ENCODE measurements at places on chromosomes 1 and 21.

DNA sequence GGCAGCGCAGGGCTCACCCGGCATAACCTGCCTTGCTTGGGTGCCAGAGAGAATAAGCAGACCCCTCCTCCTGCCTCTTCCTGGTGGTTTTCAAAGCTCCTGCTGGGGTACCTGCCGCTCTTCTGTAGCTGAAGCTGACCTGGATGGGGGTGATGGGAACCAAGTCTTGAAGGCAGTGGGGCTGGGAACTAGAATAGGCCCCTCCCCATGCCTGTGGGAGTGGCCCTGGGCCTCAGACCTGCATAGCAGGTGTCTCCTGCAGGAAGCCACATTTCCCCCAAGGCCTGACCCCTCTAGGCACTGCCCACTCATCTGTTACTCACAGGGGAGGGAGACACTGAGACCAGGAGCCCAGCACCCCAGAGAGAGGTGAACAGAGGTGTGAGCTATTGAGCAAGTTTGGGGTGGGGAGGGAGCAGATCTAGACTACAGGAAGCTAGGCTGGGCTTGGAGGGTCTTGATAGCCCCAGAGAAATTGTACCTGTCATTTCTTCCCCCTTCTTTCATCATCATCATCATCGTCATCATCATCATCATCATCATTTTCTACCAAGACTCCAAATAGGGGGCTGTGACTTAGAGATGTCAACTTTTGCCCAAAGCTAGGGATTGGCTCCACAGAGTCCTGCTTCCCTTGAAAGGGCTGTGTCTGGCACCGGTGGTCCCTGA, 10.1 kb downstream of the PADI1 start:
- no peak for DNase-seq

GRCh38 chr1:167387251-167387910, 130.9 kb downstream of the CD247 start:
- DNase-seq, result no peak

- no peak for DNase-seq
These were observed 11.4 kb downstream of the SZRD1 start for GRCh38 chr1:16378443-16378842.

GRCh38 chr1:32470991-32471694, 6.3 kb downstream of the ZBTB8B start:
- DNase-seq, result no peak

DNA sequence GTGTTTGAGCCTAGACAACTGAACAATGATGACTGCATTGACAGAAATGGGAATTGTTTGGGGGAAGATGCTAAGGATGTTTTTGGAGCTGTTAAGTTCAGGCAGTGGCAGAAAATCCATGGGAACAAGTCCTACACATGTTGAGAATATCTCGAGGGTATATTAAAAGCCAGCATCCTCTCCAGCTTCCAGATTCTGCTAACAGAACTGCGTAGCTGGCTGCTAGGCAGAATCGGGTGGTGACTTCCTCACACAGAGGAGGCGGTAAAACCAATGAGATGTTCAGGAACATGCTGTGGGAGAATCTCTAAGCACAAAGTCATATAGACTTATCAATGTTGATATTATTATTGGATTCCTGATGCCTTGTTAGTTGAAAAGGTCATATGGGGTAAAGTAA, 14.8 kb downstream of the FAM163A start:
- no peak for DNase-seq

- no peak for DNase-seq
These were observed 11.0 kb downstream of the AGTRAP start for GRCh38 chr1:11746795-11747487.

- no peak for DNase-seq
These were observed 23.9 kb downstream of the DNAJC16 start for GRCh38 chr1:15550573-15550972.

DNA sequence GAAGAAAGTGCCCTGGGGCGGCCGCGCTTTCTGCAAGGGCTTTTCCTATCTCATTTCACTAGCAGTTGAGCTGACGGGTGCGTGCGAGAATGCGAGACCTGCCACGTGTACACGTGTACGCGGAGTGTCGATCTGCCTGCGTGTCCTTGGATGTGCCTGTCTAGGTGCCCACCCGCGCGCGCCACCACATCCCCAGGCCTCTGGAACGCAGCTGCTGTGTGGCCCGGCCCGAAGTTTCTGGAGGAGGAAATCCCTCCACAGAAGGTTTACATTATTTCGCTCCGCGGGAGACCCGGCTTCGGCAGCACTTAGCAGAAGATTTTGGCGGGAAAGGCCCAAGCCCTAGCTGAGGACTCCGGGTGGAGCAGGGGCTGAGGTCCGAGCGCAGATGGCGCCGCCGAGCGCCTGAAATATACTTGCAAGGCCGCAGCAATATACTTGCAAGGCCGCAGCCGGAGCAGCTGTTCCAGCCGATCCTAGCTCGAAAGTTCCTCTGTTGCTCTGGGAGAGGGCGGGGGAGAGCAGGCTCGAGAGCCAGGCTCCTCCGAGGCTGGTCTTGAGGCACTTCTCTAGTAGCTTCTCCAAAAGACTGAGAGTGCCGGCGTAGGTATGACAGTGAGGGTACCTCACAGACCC, 3.9 kb downstream of the TBX15 start:
- no peak for DNase-seq

- no peak for DNase-seq
These were observed 69.3 kb upstream of the BCAR3 start for GRCh38 chr1:93750955-93751354.

GRCh38 chr1:8014381-8014988, 11.6 kb downstream of the ERRFI1 start:
- DNase-seq, result no peak

DNA sequence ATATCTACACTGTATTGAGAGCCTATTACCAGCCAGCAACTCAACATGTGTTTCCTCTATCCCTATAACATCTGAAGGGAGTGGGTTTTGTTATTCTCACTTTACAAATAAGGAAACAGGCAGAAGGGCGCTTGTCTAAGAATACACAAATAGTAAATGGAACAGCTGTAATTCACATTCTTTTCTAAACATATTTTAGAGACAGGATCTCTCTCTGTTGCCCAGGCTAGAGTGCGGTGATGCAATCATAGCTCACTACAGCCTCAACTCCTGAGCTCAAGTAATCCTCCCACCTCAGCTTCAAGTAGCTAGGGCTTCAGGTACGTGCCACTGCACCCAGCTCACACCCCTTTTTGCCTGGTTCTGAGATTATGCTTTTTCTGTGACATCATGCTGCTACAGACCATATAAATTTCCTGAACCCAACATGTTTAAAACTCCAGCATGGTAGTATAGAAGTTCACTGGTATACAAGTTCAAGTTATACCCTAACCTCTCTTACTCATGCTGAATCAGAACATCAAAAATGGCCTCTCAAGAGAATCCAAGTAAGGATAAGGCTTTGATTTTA, 8.6 kb upstream of the TACSTD2 start:
- no peak for DNase-seq

- DNase-seq, result no peak
These were observed 1.7 kb downstream of the PATJ start for GRCh38 chr1:61743716-61744580.

GRCh38 chr1:172510479-172510878, 22.5 kb upstream of the SUCO start:
- no peak for DNase-seq

- DNase-seq, result no peak
These were observed 5.2 kb upstream of the FNBP1L start for GRCh38 chr1:93442741-93443140.

- DNase-seq, result no peak
These were observed 267.8 kb upstream of the NCAM2 start for GRCh38 chr21:20730441-20730840.

GRCh38 chr1:213728593-213729536, 258.9 kb upstream of the PROX1 start:
- no peak for DNase-seq

- DNase-seq, result no peak
These were observed 522 bp downstream of the TEX35 start for GRCh38 chr1:178513278-178513983.

- no peak for DNase-seq
These were observed 29.9 kb upstream of the ATP2B4 start for GRCh38 chr1:203596673-203597210.

DNA sequence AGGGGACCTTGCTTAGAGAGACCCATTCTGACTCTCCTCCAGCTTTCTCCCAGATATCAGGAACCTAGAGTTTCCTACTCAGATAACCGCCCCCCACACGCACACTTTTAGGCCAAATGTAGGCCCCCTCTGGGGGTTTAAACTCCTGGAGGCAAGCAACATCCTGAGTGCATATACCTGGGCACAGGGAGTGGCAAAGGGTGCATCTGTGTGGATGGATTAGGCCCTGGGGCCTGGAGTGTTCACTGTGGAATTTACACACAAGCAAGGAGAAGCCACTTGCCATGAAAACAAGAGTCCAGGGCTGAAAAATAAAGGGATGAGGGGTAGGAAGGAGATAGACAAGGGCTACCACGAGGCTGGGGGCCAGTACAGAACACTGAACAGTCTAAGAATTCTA, 343.1 kb downstream of the NTNG1 start:
- no peak for DNase-seq

- no peak for DNase-seq
These were observed 21.5 kb downstream of the NPHP4 start for GRCh38 chr1:5970610-5971273.

GRCh38 chr1:96971849-96972602, 250.4 kb downstream of the PTBP2 start:
- no peak for DNase-seq

GRCh38 chr1:35968396-35968795, 37.5 kb downstream of the AGO3 start:
- no peak for DNase-seq

GRCh38 chr1:8496473-8496872, 178.6 kb downstream of the SLC45A1 start:
- no peak for DNase-seq

GRCh38 chr1:67948151-67949080, 102.0 kb downstream of the DIRAS3 start:
- no peak for DNase-seq

GRCh38 chr1:212482006-212482636, 49.4 kb downstream of the NENF start:
- DNase-seq, result no peak

GRCh38 chr1:3581296-3582036, 29.8 kb downstream of the MEGF6 start:
- no peak for DNase-seq

GRCh38 chr1:25699500-25700143, 83.0 kb downstream of the MAN1C1 start:
- DNase-seq, result no peak

GRCh38 chr1:52059888-52060287, 3.8 kb downstream of the BTF3L4 start:
- DNase-seq, result no peak

DNA sequence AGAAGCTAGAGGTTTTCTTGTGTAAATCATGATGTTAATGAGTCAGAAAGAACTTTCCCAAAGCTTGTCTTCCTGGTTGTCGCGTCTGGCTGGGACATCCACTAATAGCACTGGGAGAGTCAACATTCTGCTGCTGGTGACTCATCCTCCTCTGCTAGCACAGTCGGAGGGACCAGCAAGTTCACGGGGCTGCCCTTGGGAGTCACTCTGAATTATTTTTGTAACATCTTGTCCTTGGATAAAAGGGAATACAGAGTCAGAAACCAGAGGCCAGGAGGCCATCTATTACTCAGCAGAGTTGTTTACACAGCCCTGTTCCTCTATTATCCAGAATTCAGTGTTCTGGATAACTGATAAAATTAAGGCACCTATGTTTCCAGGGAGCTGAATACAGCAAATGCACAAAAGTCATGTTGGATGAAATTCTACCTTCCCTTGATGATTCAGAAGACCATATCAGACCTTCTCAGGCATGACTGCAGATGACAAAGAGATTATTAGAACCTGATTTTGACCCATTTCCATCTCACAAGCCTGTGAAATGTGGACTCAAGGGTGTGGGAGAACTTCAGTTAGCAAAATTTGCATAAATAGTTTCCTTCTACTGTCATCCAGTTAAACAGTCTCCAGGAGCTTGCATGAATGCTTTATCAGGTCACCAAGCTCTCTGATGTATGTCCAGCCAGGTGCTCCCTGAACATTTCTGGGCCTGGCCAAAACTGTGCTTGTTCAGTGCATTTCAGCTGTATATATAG, 68.1 kb downstream of the JAK1 start:
- peak; percentile 27 for DNase-seq

DNA sequence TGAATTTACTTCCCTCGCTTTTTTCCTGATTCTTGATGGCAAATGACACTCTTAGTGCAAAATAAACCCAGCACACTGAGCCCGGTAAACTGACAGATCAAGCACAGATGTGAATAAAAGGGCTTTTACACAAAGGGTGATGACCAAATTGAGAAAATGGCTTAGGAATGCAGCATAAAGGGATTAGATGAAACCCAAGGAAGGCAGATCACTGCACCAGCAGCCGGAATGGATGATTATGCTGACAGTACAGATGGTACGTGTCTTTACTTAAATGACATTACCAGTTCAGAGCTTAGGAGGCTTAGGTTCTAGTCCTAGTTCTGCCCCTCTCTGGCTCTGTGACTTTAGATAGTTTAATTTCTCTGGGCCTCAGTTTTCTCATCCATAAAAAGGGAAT, 12.0 kb downstream of the PKP1 start:
- no peak for DNase-seq

- no peak for DNase-seq
These were observed 17.1 kb downstream of the THEM4 start for GRCh38 chr1:151892190-151892589.

DNA sequence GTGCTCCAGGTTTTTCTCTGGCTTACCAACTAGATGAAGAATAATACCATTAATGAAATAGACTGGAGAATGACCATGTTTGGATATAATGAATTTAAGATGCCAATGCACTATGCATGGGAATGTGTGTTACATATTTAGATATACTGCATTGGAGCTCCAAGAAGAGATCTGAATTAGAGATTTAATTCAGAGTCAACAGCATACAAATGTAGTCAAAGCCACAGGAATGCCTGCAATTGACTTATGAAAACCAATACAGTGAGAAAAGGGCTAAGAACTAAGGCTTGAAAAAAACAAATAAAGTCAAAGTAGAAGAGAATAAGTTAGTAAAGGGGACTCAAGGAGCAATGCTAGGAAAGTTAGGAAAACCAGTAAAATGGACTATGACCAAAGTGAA, 59.1 kb downstream of the USP24 start:
- DNase-seq, result no peak

- DNase-seq, result no peak
These were observed 31.3 kb downstream of the SLC2A1 start for GRCh38 chr1:42927274-42927841.

DNA sequence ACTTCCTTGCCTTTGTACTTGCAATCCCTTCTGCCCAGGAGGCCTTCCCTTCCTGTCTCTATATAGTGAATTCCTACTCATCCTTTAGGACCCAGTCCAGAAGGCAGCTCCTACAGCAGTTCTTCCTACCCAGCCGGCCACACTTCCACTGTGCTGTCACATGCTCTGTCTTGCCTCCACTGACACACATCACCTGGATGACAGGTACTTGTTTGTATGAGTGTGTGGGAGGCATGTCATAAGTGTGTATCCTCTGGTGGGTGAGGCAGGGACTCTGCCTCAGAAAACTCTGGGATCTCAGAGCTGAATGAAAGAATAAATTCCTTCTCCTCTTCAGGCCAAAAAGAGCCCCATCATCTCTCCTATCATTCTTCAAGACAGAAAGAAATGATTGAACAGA, 5.1 kb upstream of the OSCP1 start:
- DNase-seq, result no peak

GRCh38 chr1:183416850-183417771, 1.1 kb downstream of the NMNAT2 start:
- no peak for DNase-seq

GRCh38 chr1:150006881-150007421, 3.6 kb downstream of the OTUD7B start:
- no peak for DNase-seq
